Left lobe of liver (tissue), 2 donors: ENCODE measurements at places on chromosomes 13 and 19. TPM values are rescaled to one million over a fixed set of nuclear protein-coding genes. Genes with fewer than 3 reads are reported as not detected.
A peak's percentile ranks its signal among the peaks of the same experiment; 100 is the strongest.

DNA sequence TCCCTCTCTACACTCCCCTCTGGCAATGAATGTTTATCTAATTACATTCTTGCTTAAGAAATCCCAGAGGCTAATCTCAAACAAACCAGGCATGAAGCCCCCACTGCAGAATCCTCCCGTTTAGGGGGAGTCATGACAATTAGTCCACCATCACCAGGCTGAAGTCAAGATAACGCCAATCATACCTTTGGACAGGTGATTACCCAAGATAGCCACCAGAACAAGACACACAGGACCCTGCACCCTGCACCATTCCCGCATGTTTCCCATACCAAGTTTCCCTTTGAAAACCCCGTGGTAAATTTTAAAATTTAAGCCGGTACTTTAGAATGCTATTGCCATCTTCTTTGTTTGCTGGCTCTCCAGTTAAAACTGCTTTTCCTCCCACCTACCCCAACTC is 64.8 kb upstream of the XPO4 start:
- no peak for DNase-seq

DNA sequence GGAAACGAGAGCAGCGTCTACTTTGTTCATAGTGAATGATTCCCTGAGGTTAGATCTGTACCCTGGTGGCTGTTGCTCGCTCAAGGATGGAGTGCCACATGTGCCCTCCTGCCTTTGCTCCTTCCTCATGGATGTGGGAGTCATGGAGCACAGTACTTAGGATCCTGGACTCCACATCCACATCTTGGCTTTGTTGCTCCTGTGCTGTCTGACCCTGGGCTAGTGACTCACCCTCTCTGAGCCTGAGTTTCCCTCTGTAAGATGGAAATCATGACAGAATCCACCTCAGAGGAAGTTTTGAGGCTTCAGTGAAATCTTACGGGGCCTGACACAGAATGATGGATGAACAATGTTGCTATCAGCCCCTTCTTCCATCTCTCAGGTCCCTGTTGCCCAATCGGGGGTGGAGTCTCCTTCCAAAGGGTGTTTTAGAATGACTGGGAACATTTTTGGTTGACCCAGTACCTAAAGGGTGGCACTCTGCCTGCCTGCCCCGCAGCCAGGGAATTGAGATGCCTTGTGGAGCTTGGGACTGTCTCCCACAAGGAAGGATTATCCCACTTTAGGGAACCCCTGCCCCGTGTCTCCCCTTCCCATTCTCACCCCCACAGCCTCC is 9.8 kb upstream of the TIMM50 start:
- DNase-seq: no peak

GRCh38 chr19:45075301-45076028 is 813 bp downstream of the ZNF296 start:
- peak; percentile 59 for DNase-seq

GRCh38 chr13:113846636-113847318 is 17.1 kb downstream of the GAS6 start:
- DNase-seq: no peak

GRCh38 chr13:105363261-105364190 is 1171.9 kb downstream of the EFNB2 start:
- DNase-seq: no peak

DNA sequence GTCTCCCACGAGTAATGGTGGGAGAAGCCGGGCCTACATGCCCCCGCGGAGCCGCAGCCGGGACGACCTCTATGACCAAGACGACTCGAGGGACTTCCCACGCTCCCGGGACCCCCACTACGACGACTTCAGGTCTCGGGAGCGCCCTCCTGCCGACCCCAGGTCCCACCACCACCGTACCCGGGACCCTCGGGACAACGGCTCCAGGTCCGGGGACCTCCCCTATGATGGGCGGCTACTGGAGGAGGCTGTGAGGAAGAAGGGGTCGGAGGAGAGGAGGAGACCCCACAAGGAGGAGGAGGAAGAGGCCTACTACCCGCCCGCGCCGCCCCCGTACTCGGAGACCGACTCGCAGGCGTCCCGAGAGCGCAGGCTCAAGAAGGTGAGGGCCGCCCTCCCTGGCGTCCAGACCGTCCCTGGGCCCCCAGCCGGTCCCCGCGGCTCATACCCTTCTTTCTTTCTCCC is 1.4 kb upstream of the USF2 start:
- DNase-seq: no peak

CAPS gene
- 11.5 TPM for total RNA-seq

SIGLEC10 gene
- total RNA-seq: 3.2 TPM
